Activated T-cell treated with anti-CD3 and anti-CD28 coated beads, Interleukin-2, amount 50 U/mL, for 1 hour (primary cell): ENCODE measurements at places on chromosomes 1 and 21.

GRCh38 chr1:174005032-174005431 lies 17.1 kb downstream of the RC3H1 start:
- DNase-seq = no peak

GRCh38 chr1:91569411-91570119 lies 68.9 kb downstream of the CDC7 start:
- no peak for DNase-seq

GRCh38 chr1:116166655-116167054 lies 55.5 kb downstream of the MAB21L3 start:
- no peak for DNase-seq

DNA sequence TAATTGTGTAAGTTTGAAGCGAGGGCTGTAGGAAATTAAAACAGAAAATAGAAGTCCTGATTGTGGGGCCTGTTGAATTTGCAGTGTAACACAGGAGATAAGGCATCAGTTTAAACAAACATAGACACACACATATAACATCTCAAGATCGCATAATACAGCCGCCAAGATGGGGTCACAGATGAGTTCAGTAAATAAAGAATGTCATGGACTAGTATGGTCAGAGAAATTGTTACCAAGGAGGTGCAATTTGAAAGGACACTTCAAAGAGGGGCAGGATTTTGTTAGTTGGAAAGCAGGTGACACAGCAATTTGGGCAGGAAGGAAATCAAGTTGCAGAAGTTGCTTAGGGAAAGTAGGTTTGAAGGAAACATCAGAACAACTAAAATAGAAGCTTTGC lies 450.0 kb downstream of the USP25 start:
- no peak for DNase-seq

DNA sequence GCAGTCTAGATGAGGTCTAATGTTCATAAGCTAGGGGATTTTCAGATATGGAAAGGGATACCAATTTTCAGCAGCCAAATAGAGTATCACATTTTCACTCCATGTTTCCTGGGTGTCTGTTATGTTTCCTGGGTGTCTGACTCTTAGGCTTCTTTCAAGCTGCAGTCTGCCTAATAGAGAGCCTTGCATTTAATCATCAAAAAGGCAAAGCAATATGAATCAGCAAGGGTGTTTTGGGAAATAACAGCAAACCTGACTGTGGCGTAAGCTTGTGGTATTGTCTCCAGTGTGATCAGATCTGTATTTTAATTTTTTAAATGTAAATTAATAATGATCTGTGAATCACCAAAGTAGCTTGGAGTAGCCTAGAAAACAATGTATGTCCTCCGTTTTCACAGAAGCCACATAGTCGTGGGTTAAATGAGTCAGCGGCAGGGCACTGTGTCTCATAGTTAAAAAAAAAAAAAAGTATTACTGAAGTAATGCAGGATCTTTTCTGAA lies 10.4 kb downstream of the LGALS8 start:
- DNase-seq = no peak

- DNase-seq = peak; percentile 45
Measured at GRCh38 chr1:54356680-54357147, 49.5 kb downstream of the SSBP3 start.

- DNase-seq = no peak
Measured at GRCh38 chr1:218361298-218362065, 16.3 kb downstream of the TGFB2 start.

DNA sequence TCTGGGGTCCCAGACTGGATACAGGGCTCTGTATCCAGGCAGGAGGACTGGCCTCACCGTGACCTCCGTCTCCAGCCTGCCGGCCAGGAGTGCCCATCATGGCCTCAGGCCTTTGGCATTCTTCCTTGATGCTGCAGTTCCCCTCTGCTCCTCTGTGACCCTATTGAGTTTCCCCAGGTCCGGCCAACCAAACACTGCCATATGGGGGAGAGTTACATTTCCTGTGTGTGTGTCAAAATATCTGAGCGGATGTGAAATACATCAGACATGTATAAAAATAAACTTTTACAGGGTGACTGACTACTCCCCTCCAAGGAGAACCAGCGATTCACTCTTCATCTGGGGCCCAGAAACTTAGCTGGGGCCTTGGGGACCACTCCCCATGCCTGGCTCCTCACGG lies 10.2 kb upstream of the UBL4B start:
- DNase-seq = no peak

GRCh38 chr1:158055854-158056253 lies 62.4 kb downstream of the KIRREL1 start:
- DNase-seq = no peak

- DNase-seq = no peak
Measured at GRCh38 chr1:172680733-172681275, 21.9 kb downstream of the FASLG start.

DNA sequence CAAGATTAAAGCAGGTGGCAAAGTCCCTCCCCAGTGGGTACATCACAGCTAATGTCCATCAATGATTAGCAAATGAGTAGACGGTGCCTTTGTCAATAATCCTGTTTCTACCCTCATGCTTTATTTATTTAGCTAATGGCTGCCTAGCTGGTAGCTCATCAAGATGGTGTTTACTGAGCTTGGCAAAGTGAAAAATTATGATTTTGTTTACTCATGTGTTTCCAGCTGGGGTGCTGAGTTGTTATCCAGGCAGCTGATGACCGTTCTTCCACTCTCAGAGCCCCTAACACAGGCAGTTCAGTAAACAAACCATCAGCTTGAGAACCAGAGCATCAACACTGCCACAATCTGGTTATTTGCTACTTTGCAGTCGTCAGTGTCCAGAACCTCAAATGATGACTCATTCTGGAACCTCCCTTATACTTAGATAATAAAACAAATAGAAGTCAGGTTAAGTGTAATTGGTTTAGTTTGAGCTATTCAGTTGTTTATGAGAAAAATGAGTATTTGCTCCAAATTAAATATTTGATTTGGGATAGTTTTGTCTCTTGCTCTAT lies 163.9 kb downstream of the ST6GALNAC5 start:
- no peak for DNase-seq
